ENCODE measurements at places on chromosomes 12 and 14.

DNA sequence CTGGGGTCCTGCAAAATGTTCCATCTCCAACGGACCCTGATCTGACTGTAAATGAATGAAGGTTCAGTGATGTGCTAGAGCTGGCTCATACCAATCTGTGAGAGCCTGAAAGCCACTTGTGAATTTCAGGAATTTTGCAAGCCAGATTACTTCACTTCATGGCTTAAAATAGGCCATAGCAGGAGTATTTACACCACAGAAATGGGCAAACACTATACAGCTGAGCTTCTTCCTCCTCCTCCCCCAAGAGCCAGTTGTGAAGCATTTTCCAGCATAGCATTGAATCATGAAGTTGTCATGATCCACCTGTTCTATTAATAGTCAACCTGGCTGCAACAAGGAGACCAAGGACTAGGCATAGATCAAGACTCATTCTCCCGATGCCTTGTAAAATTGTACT is 141.3 kb upstream of the RASSF8 start:
- DNase-seq = no peak

- no peak for DNase-seq
These were observed 87.9 kb upstream of the PRICKLE1 start for GRCh38 chr12:42677461-42677860.

DNA sequence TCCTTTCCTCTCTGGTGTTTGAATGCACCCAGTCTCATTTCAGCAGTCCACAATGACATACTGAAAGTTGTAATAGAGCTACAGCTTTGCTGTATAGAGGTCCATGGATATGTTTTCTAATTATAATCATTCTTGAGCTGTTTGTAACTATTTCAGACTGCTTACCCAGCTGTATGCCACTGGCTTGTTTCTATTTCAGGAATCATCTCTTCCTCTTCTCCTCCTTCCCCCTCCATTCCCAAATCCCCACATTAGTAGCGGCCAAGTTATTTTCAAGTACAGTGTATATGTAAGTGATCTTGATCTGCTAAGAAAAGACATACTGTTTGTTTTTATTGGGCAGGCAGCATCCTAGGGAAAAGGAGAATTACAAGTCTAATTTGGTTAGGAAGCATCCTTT is 775.0 kb downstream of the DIO2 start:
- no peak for DNase-seq

GRCh38 chr12:76241371-76241770 is 106.8 kb downstream of the BBS10 start:
- DNase-seq = no peak

- DNase-seq = no peak
These were observed 354.4 kb downstream of the NAV3 start for GRCh38 chr12:78185109-78185508.

DNA sequence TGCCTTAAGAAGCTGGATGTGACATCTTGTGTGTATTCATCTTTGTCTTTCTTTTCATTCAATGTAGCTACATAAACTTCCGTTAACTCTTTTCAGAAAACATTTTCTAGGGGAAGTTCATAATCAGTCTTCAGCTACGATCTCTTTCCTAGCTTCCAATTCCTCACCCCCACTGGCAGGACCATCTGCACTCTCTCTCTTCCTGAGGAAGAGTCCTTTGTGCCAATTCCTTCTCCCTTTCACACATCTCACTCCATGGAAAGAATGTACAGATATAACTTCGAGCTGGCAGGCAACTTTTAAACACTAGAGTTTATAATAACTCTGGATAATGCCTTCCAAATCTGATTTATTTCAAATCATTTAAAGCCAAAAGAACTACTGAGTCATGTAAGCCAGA is 495.7 kb downstream of the GALC start:
- no peak for DNase-seq

DNA sequence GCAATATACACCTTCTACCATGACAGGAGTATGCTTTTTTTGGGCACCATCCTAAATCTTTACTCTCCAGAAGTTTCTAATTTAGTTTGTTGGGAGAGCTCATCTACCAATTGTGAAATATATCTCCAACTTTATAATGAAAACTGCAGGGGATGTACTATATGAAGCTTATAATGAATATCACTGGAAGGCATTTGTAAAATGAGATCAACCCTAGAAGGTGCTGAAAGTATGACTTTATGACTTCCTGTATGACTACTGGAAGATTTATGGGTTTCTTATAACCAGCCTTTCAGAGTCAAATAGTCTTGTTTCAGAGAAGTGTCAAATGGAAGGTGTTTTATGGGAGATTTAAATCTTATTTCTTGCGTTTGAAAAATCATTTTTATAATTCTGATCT is 122.9 kb downstream of the MYRFL start:
- DNase-seq = no peak

DNA sequence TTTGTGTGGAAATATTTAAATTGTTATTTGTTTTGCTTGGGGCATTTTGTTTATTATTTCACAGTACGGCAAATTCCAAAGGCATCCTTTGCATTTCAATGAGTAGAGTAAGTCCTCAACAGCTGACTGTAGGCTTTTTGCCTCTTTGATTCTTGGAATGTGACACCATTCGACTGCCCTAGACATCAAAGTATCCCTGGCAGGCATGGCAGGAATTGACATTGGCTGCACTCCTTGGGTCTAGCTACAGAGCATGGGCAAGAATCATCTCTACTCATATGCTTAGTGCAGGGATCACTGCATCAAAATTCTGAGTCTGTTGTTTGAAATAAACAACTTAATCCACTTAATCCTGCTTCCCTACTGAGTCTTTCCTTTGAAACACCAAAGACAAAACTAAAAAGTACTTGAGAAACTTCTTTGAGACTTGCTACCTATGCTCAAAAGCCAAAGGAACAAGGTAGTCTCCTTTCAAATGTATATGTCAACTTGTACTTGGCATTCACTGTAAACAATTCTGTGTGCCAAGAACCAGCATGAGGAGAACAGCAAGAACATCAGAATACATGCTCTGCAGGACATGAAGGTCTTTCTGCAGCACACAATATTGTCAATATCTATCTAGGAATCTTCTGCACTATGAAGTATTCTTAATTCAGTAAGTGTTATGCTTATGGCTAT is 1569.0 kb upstream of the FLRT2 start:
- DNase-seq = no peak

- DNase-seq = no peak
These were observed 3.4 kb upstream of the TMEM19 start for GRCh38 chr12:71682466-71682865.

- DNase-seq = no peak
These were observed 229.1 kb downstream of the KCNC2 start for GRCh38 chr12:74980510-74980909.

- DNase-seq = no peak
These were observed 80.7 kb downstream of the ARMH4 start for GRCh38 chr14:58071341-58071740.

- no peak for DNase-seq
These were observed 37.1 kb upstream of the PELI2 start for GRCh38 chr14:56081139-56081538.

GRCh38 chr12:1660304-1661187 is 30.3 kb upstream of the ADIPOR2 start:
- DNase-seq = peak; percentile 5

DNA sequence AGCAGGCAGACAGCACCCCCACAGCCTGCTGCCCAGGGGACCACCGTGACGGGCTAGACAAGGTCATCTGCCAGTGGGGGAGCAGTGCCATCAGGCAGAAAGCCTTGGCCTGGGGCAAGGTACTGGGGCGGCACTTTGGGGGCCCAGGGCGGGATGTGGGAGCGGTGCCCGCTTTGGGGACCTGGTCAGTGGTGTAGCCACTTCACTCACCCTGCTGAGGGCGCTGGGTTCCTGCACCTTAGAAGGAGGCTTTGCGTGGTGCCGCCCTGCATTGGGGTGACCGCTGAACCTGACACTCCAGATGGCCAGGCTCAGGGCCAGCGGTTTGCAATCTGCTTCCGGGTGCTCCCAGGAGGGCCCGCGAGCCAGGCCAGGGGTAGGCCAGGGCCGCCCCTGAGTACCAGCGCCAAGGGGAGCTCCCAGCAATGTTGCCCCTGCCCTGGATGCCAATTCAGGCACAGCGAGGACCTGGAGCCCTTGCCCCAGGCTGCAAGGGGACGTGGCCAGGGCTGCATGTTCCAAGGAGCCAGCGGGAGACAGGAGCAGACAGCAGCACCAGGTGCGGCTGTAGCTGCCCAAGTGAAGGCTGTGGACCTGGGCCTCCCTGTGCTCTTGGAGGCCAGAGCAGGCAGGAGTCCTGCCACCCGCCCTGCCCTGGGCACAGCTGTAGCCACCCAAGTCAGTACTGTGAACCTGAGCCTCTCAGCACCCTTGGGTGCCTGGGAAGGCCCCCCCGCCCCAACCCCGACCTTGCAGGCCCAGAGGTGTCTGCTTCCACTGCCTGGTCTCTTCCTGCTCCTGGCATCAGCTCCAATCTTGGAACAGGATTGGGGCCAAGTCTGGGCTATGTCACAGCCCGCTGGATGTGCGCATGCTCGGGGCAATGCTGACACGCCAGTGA is 550.7 kb downstream of the SLC6A15 start:
- DNase-seq = no peak

DNA sequence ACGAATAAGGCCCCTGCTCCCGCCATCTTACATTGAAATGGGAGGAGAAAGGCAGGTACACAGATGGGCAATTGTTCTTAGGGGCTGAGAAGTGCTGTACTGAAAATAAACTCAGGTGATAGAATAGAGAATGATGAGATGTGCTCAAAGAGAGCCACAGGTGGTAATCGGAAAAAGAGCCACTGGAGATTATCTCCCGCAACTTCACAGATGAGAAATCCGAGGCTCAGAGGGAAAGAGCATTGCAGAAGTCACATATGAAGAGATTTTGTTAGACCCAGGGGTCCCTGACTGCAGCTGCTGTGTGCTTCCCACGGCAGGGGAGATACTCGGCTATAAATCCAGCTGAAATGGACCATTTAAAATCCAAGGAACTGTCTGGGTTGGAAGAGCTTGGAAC is 73.7 kb downstream of the PRIMA1 start:
- DNase-seq = no peak

DNA sequence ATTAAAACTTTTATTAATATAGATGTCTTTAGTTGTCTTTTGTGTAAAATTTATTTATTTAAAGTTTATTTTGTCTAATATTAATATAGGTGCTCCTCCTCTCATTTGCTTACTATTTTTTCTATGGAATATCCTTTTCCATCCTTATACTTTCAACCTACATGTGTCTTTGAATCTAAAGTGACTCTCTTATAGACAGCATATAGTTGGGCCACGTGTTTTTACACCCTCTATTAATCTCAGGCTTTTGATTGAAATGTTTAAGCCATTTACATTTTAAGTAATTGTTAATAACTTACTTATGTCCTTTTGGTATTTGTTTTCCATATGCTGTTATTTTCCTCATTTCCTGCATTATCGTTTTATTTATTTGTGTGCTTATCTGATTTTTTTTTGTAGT is 74.4 kb upstream of the LRFN5 start:
- DNase-seq = no peak

GRCh38 chr12:32051511-32052211 is 55.0 kb upstream of the BICD1 start:
- no peak for DNase-seq

GRCh38 chr12:111792155-111792855 is 25.6 kb downstream of the ALDH2 start:
- no peak for DNase-seq
